ENCODE measurements at places on chromosomes 16 and 17.

GRCh38 chr16:88297178-88297720 is 85.5 kb upstream of the ZNF469 start:
- DNase-seq, result peak; percentile 71

DNA sequence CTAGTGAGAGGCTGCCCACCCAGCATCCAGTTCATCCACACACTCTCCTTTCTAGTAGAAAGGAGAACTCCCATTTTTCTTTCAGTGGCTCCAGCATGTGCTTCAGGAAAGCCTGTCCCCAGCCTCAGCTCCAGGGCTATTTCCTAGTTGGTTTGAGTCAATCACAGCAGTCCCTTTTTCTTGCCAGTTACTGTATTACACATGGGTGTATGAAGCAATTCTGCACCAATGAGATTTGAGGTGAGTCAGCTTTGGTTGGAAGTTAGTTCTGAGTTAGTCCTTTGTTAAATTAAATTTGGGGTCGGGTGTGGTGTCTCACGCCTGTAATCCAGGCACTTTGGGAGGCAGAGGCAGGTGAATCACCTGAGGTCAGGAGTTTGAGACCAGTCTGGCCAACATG is 24.8 kb downstream of the RAD51D start:
- no peak for DNase-seq

DNA sequence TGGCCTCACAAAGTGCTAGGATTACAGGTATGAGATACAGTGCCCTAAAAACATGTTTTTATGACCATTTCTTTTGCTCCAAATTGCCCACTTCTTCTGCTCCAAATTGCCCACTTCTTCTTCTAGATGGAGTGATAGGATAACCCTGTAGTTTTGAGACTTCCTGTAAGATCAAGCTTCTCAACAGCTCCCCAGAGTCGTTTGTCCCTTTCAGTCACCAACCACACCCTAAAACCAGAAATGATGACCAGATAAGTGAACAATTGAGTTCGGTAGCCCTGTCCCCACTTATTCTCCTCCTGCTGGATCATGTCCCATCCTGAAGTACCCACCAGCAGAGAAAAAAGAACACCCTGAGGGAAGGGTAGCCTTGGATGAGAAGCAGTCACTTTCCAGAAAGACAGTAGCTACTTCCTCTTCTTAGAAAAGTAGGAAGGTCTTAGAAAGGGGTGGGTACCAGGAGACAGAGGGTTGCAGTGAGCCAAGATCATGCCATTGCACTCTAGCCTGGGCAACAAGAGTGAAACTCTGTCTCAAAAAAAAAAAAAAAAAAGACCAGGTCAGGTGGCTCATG is 2.5 kb downstream of the ODAD4 start:
- no peak for DNase-seq

DNA sequence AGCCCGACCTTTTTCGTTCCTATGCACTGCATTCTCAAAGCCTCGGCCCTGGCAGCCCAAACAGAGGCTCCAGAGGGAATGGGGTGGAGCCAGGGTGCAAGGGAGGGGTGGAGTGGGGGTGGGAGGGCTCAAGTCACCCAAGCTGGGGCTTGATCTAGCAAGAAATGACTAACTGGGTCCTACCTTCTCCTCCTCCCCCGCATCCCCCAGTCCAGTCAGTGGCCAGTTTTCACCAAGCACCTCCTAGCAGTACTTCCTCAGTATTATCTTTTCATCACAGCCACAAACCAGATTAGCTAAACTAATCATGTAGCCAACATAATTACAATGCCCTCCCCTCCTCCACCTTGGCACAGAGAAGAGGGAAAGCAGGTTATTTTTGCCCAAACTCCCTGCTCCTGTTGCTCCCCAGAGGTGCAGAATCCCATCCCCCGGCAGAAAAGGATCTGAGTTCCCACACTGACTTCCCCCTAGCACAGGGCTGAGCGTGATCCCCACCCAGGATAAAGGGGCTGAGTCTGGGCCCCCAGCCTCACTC is 2.2 kb downstream of the JUP start:
- DNase-seq, result no peak

- no peak for DNase-seq
These were observed 327.2 kb downstream of the SOX9 start for GRCh38 chr17:72448019-72448418.

- DNase-seq, result peak; percentile 53
These were observed 17.4 kb downstream of the IRF8 start for GRCh38 chr16:85916141-85916890.

DNA sequence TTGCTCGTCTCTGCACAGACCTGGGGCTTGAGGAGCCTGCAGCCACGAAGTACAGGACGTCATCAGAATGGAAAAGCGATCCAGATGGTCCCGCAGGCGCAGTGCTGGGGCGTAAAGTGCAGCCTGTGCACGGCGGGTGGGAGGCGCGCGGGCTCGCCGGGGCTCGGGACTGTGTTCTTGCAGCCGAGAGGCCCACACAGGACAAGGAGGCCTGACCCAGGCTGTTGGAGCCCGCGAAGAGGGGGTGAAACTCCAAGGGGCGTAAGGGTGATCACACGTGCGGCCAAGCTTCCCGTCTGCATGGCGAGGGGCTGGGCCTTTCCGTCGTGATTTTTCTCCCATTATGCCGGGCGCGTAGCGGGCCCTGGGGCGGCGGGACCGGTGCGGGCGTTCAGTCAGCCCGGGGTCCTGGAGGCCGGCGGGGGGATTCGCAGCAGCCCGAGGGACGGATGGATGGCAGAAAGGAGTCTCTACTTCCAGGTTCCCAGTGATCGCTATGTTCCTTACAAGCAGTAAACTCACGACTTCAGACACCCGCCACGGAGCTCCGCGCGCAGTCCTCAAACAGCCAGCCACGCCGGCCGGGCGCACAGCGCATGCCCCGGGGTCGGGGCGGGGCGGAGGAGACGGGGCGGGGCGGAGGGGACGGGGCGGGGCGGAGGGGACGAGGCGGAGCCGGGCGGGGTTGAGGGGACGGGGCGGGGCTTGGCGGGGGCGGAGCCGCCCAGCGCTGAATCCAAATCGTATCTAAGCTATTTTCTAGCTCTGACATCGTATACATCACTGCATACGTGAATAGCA is 141.0 kb upstream of the KCNJ18 start:
- peak; percentile 94 for DNase-seq

GRCh38 chr16:72236866-72237265 is 64.9 kb upstream of the PMFBP1 start:
- no peak for DNase-seq

DNA sequence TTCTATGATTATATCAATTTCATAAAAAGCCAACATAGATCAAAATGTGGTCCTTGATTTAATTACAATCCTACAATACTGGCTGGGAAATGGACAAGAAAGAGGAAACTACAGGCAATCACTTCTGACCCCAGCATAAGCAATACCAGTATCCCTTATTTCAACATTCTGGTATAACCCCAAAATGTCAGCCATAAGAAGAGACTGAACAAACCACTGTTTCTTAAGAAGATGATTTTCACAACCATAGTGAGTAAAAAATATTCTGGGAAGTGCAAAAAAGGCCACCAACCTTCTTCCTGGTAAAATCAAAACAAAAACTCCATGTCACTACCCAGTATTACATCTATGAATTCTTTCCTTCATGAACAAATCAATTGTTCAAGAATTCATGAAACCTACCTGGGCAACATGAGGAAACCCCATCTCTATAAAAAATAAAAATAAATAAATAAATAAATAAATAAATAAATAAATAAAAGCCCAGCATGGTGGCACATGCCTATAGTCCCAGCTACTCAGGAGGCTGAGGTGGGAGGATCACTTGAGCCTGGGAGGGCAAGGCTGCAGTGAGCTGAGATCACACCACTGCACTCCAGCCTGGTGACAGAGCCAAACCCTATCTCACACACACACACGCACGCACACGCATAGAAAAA is 7.5 kb downstream of the N4BP1 start:
- DNase-seq, result no peak

- no peak for DNase-seq
These were observed 61.1 kb upstream of the CIBAR2 start for GRCh38 chr16:85173146-85173980.

DNA sequence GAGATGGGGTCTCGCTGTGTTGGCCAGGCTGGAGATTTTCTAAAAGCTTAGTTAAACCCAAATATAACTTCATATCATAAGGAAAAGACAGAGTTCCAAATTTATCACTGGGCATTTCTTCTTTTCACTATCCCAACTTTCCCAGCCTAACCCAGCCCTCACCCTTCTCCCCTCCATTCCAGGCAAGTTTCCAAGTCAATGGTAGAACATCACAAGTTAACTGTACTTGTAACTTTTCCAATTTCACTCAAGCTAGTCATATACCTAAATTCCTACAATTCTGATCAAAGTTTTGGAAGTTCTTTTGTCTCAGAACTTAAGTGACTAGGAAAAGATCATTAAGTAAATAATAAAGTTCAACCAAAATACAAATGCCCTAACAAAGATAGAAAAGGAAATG is 61.2 kb downstream of the USP32 start:
- DNase-seq, result no peak

DNA sequence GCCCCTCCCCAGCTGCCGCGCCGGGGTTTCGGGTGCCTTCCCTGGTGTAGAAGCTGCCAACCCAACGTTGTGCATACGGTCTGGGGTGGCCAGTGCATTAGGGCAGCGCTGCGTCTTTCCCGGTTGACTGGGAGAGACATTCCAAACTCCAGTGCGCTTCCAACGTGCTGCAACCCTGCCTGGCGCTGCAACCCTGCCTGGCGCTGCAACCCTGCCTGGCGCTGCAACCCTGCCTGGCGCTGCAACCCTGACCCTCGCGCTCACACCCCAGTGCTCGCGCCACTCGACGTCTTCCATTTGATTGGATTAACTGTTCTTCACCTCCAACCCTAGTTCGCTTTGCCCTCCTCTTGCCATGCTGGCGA is 488 bp upstream of the HAP1 start:
- no peak for DNase-seq

DNA sequence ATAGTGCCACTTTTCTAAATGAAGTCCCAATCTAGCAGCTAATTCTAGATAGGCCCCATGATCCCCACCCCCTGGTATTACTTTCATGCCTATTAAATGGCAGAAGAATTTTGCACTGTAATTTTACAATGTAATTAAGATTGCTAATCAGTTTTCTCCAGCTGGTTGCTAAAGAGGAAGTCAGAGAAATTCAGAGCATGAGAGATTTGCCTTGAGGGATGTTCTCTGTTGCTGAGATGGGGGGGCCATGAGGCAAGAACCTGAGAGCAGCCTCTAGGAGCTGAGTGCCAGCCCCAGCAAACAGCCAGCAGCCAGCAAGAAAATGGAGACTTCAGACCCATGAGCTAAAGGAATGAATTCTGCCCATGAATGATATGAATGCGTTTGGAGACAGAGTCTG is 38.9 kb downstream of the SHCBP1 start:
- DNase-seq, result no peak

- DNase-seq, result peak; percentile 88
These were observed 749 bp upstream of the MC1R start for GRCh38 chr16:89917773-89918452.

DNA sequence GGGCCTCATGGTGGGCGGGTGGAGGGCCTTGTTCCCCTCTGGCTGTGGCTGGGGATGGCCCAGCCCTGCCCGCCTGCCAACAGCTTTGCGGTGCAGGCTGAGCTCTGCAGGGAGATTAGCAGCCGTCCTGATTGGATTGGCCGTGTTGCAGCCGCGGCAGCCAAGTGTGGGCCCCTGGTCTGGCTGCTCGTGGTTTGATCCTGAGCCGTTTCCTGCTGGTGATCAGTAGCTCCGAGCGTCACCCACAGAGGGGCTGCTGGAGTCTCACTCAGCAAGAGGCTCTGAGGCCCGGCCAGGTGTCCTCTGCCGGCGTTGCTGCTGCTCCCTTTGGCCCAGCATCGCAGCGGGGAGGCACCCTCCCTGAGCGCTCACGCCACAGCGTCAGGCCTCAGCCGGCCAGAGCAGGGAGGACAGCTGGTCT is 32.5 kb downstream of the BAIAP2 start:
- no peak for DNase-seq

GRCh38 chr16:3718019-3718391 is 681 bp upstream of the TRAP1 start:
- DNase-seq, result no peak

DNA sequence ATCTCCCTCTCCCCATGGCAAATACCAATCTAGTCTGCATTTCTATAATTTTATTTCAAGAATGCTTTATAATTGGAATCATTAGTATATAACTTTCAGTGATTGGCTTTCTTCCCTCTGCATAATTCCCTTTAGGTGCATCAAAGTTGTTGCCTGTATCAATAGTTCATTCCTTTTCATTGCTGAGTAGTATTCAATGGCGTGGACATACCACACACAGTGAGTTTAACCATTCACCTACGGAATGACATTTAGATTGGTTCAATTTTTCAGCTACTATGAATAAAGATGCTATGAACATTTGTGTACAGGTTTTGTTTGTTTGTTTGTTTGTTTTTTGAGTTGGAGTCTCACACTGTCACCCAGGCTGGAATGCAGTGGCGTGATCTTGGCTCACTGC is 9.7 kb downstream of the OTOA start:
- DNase-seq, result no peak

DNA sequence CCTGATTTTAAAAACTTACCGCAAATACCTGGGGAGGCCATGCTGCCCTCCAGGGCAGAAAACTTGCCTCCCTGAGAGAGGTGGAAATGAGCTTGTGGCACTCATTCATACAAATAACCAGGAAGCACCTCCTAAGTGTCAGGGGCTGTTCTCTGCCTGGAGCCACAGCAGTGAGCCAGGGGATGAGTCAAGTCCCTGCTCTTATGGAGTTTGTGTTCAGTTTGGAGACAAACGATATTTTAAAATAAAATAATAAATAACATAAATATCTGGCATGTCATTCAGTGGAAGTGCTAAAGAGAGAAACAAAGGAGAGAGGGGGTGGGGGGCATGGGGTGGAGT is 313.8 kb downstream of the C16orf95 start:
- no peak for DNase-seq

- DNase-seq, result peak; percentile 66
These were observed 3.4 kb downstream of the C1QTNF1 start for GRCh38 chr17:79027274-79027924.

DNA sequence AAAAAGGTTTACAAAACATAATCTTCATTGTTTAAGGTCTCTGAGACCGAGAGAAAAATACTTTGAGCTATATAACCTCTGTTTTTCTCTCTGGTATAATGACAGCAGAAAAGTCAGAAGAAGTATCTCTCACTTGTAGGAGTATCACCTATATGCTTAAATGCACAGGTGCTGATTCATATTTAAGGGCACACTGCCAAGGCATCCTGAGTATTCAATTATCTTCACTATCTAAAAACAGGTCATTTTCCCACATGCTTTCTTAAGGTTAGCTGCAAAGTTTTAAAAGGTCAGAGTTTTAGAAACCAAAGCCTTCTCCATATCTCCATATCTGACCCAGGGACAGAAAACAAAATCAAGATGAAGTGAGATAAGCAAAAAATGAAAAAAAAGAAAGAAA is 99.3 kb upstream of the C17orf78 start:
- no peak for DNase-seq

DNA sequence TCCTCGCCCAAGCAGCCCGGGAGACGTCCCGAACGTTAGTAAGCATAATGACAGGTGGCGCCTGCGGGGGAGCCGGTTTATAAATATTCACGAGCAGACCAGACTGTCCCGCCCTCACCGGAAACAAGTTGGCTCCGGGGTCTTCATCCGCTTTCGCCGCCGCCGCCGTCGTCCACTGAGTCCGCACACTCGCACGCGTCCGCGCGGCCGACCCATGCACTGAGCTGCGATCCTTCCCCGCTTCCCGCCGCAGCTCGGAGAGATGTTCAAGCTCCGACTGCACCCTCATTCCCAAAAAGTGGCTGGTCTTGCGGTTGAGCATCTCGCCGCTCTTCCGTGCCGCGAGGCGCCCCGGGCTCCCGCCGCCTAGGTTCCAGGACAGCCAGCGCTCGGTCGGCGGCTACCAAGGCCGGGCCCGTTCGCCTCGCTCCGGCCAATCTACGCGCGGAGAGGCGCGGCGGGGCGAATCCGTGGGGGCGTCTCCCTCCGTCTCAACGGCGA is 385 bp downstream of the CFAP119 start:
- DNase-seq, result peak; percentile 67

- DNase-seq, result peak; percentile 66
These were observed 72.9 kb downstream of the IL21R start for GRCh38 chr16:27474921-27475320.

Measured in aorta (tissue), 5 donors.